ENCODE measurements at places on chromosomes 16 and 17.
A peak's percentile ranks its signal among the peaks of the same experiment; 100 is the strongest.

- peak; percentile 57 for DNase-seq
Observed at GRCh38 chr17:28726226-28726626, at the start of gene TLCD1. Gene TLCD1 (minus strand): TSS chr17:28726233. CDS start chr17:28726097, 136 bp downstream.

- DNase-seq: no peak
Observed at GRCh38 chr17:38510421-38511149, 82.3 kb downstream of the ARHGAP23 start.

DNA sequence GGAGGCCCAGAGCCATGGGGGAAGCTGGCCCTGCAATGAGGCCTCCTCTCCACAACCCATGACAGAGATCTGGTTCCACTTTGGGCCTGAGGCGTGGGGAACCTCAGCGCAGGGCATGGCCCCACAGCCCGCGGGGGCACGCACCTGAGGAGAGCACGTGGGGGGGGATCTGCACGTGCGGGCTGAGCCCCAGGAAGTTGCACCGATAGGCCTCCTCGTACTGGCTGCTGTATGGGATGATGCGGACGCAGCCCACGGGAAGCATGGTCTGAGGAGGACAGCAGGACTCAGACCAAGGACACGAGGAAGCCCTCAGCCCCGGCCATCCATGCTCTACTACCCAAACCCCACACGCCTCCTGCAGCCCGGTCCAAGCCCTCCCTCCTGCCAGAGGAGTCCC lies 10.1 kb upstream of the PLD6 start:
- no peak for DNase-seq

GRCh38 chr16:8614435-8615029 lies 7.0 kb upstream of the METTL22 start:
- no peak for DNase-seq
